Lung (tissue), 17 donors: ENCODE measurements at places on chromosomes 16 and 17. TPM values are rescaled to one million over a fixed set of nuclear protein-coding genes. Genes with fewer than 3 reads are reported as not detected.

MTSS2 gene
- total RNA-seq: 91.3 TPM

DNA sequence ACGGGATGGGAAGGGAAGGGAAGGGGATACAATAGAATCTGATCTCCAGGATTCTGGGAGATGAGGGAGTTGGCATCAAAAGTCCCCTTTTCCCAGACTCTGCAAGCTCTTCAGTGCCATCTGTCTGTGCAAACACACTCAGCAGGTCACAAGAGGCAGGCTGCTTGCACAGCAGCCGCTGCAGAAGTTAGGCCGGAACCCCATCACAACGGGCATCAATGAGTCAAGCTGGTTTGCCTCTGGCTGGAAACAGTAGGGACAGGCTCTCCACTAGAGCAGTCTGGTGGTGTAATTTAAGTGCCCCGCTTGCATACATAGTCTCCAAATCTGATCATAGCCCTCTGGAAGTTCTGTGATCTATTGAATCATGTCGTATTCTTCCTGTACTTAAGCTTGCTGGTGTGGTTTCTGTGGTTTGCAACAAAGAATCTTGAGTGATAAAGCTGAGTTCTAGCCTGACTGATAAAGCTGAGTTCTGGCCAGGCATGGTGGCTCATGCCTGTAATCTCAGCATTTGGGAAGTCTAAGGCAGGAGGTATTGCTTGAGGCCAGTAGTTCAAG, 33.7 kb upstream of the KDM8 start:
- no peaks in the 10 kb centered on the region for H3K27me3 ChIP-seq
- no peaks in the 10 kb centered on the region for H3K4me1 ChIP-seq
- H3K27ac ChIP-seq: no peak overlapping the region
- H3K36me3 ChIP-seq: no peaks in the 10 kb centered on the region
- H3K4me3 ChIP-seq: no peak overlapping the region

GRCh38 chr16:49921791-49922456, 66.0 kb upstream of the ZNF423 start:
- H3K36me3 ChIP-seq: no peaks in the 10 kb centered on the region
- H3K27me3 ChIP-seq: no peaks in the 10 kb centered on the region
- H3K27ac ChIP-seq: no peak overlapping the region
- no peaks in the 10 kb centered on the region for H3K4me1 ChIP-seq

GRCh38 chr17:19785854-19786253, 37.8 kb upstream of the ALDH3A1 start:
- no peaks in the 10 kb centered on the region for H3K4me1 ChIP-seq
- no peak overlapping the region for H3K4me3 ChIP-seq
- DNase-seq: no peak
- H3K36me3 ChIP-seq: peaks cover 9% of the 10 kb centered on the region
- H3K27ac ChIP-seq: no peak overlapping the region
- no peaks in the 10 kb centered on the region for H3K27me3 ChIP-seq

GRCh38 chr17:58228679-58229078, 9.6 kb upstream of the MKS1 start:
- H3K36me3 ChIP-seq: no peaks in the 10 kb centered on the region
- no peak for DNase-seq
- H3K27me3 ChIP-seq: peaks cover 2% of the 10 kb centered on the region
- H3K4me3 ChIP-seq: no peak overlapping the region
- H3K27ac ChIP-seq: no peak overlapping the region
- H3K4me1 ChIP-seq: no peaks in the 10 kb centered on the region

DNA sequence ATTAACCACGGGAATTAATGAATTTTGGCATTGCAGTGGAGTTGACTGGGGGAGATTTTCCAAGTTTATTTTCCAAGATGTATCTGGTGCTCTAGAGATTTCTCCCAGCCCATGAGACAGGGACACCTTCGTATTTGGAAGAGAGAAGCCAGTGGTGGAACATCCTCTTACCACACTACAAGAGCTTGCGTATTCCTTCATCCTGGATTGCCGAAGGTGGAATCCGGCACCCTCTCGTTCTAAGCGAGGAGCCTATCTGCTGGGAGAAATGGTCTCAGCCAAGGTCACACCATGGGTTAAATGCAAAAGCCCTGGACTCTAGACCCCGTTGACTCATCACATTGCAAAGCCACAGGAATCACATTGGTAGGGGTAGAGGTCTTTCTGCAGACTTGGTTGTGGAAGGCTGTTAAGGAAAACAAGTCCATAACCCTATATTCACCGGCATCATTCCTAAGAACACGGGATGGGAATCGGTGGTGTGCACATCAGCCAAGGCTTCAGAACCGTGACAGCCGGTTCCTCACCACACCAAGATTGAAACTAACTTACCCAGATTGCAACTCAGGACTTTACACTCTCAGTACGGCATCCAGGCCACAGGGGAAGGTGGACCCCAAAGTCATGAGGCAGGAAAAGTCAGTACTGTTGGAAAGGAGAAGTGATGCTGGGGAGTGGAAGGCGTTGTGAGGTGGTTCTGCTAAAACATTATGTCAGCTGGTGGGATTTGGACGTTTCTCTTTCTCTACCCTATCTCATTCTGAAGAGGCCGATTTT, 259.8 kb downstream of the CPPED1 start:
- no peak overlapping the region for H3K4me3 ChIP-seq
- DNase-seq: peak; percentile 3
- H3K27ac ChIP-seq: no peak overlapping the region
- no peaks in the 10 kb centered on the region for H3K36me3 ChIP-seq

DNA sequence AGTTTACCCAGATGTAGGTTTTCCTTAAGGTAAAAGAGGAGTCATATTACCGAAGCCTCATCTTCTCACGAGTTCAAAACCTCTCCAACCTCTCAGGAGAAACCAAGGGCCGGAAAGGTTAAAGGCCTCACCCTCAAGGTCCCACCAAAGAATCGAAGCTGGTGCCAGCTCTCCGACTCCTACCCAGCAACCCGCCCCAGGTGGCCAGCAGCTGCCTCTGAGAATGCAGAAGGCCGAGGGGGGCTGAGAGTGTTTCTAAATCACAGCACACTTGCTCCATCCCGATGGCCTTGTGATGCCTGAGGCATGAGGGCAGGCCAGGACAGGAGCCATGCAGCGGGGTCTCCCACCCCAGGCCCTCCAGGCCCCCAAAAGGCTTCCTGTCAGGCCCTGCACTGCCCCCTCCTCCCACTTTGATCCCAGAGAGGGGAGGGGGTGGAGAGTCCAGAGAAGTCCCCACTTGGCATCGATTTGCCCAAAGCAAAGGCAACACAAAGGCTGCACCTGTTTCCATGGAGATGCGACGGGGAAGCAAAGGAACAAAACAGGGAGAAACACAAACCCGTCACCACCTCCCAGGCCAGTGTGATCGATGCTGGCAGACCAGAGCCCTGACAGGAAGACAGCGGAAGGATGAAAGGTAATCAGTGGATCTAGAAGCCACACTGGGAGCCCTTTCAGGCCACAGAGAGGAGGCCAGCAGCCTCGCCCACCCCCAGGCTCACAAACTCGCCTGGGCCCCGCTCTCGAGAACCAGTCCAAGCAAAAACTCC, 39.0 kb downstream of the CUEDC1 start:
- H3K4me1 ChIP-seq: peaks cover 42% of the 10 kb centered on the region
- H3K4me3 ChIP-seq: no peak overlapping the region
- H3K27me3 ChIP-seq: no peaks in the 10 kb centered on the region

SLC12A4 gene
- 91.9 TPM for total RNA-seq

DNA sequence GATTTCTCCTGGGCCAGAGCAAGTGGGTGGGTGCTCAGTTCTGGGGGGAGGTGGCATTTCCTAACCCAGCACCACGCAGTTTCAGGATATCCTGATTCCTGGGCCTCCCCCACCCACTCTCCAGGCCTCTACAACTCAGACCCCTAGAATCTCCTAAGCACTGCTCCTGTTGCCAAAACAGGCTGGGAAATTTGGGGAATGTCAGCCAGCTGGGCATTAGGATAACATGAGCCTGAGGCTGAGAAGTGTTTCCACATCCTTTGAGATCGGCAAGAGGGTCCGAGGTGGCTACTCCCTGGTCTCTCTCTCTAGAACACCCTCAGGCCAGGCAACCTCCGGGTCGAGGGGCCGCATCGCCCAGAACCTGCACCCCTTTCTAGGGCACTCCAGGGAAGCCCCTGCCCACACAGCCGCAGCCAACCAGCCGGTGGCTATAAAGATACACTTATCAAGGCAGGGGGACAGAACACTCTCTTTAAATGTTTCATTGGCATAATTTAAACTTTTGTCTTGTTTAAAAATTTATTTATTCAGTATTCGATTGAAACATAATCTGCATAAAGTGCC, 23.6 kb downstream of the TBC1D16 start:
- no peaks in the 10 kb centered on the region for H3K27me3 ChIP-seq
- no peak overlapping the region for H3K4me3 ChIP-seq
- H3K27ac ChIP-seq: no peak overlapping the region
- peaks cover 5% of the 10 kb centered on the region for H3K36me3 ChIP-seq

DNA sequence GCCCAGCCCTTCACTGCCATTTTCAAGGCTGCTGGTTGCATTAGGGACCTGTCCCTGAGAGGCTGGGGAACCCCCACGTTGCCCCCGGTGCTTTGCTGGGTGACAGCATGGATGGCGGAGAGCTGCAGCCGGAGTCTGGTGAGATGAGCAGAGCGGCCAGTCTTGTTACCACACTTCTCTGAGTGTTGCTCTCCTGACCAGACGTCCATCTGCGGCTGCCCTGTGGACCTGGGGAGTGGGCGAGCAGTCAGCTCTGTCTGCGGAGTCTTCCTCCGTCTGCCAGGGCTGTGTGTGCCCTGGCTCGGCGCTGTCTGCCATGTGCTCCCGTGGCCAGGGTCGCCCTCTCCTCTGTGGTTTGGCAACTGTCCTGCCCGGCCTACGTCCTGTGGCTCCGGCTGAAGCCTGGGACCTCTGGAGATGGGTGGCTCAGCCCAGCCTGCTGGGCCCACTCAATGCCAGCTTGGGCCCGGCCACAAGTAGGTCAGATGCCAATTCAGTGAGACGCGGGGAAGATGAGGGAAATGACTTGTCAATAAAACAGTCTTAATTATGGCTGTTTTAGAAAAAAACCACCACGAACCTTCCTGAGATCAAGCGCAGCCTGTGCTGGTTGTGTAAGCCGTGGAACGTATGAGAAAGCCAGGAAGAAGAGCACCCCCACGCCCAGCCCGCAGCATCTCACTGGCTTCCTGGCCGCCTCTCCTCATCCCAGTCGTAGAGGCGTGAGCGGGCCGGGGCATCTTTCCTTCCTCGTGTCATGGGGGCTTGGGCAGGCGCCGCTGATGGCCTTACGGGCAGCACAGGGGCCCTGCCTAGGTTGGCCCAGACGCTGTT, 7.9 kb downstream of the KCTD5 start:
- no peaks in the 10 kb centered on the region for H3K27me3 ChIP-seq
- no peak overlapping the region for H3K27ac ChIP-seq
- DNase-seq: no peak
- H3K4me1 ChIP-seq: no peaks in the 10 kb centered on the region

MVP gene
- total RNA-seq: 322 TPM

GRCh38 chr17:9009096-9009495, 12.2 kb upstream of the NTN1 start:
- DNase-seq: no peak
- H3K27me3 ChIP-seq: peaks cover 18% of the 10 kb centered on the region
- H3K27ac ChIP-seq: no peak overlapping the region
- no peak overlapping the region for H3K4me3 ChIP-seq
- no peaks in the 10 kb centered on the region for H3K4me1 ChIP-seq

DNA sequence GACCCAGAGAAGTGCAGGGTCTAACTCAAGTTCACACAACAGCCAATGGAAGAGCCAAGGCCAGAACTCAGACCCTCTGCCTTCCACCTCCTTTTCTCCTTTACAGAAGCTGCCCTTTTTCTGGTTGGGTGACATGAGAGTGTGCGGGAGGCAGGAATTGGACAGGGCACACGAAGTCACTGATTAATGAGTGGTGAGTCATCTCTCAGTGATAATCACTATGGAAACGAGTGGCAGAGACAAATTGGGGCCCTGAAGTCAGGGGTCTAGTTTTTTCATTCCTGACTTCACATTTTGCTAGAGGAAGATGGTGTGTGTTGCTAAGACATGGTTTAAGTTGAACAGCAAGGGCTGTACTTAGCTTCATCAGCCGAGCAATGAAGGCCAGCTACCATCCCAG, 312.7 kb upstream of the CCL2 start:
- H3K4me3 ChIP-seq: no peak overlapping the region
- DNase-seq: no peak
- H3K27ac ChIP-seq: no peak overlapping the region
- H3K4me1 ChIP-seq: no peaks in the 10 kb centered on the region

DNA sequence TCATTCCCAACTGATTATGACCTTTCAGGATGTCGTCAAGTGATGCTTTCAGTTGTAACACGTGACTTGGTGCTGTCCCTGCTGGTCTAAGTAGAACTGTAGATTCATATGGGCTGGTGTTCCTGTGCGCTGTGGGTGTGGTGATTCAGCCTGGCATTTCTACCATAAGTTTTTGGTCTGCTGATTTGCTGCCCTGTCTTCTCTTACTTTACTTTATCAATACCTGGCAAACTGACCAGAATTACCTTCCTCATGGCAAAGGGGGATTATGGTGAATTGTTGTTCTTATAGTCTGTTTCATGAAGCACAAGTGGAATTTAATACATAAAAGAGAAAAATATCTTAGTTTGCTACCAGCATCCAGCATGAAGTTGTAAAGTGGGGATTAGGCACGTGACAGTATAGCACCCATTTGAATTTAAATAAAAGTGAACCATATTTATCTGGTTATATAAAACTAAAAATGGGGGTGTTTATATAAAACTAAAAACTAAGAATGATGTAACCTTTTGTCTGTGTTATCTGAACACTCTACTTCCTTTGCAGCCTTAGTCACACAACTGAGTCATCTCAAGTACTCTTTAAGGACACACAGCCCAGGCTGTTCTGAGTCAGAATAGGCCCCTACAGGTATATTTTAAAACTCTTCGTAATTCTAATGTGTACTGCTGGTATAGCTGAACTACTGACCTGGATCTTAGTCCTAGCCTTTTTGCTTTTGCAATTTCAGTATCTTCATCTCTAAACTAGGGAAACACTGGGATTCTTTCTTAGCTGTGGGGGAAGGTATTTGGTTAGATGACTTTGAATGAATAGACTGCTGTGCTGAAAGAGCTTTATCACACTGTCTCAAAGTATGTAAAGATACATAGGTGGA, 28.3 kb downstream of the TTC19 start:
- no peaks in the 10 kb centered on the region for H3K27me3 ChIP-seq
- no peak for DNase-seq
- H3K4me1 ChIP-seq: peaks cover 10% of the 10 kb centered on the region
- H3K4me3 ChIP-seq: no peak overlapping the region

DNA sequence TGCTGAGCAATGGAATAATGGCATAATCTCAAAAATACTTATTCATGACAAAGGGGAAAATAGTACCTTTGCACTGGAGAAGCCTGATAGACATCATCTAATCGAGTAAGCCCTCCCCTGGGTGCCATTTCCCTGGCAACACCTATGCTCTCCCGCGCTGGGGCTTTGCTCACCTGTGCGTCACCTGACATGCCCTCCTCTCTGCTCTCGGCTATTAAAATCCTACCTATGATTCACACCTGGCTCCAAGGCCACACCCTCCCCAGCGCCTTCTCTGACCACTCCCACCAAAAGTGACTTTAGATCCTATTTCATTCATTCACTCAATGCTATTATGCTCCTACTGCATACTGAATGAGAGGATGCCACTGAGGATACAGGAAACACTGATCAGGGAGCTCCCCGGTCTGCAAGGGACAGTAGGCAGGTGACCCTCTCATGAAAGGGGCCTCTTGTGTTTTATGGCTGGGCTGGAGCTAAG, 83.9 kb downstream of the NT5M start:
- H3K36me3 ChIP-seq: no peaks in the 10 kb centered on the region
- no peak for DNase-seq
- H3K27ac ChIP-seq: no peak overlapping the region
- no peaks in the 10 kb centered on the region for H3K27me3 ChIP-seq
- no peak overlapping the region for H3K4me3 ChIP-seq

- no peak for DNase-seq
- H3K27ac ChIP-seq: no peak overlapping the region
- no peaks in the 10 kb centered on the region for H3K27me3 ChIP-seq
- no peaks in the 10 kb centered on the region for H3K4me1 ChIP-seq
- no peak overlapping the region for H3K4me3 ChIP-seq
Observed at GRCh38 chr17:42040818-42041217, 9.6 kb downstream of the C17orf113 start.

CD300A gene
- 12.9 TPM for total RNA-seq

NPW gene
- total RNA-seq: 0.71 TPM
